ENCODE measurements at places on chromosomes 1 and 21. TPM values are rescaled to one million over a fixed set of nuclear protein-coding genes. Genes with fewer than 3 reads are reported as not detected.

Gene VCAM1
- 8.4 TPM for polyA plus RNA-seq

Gene CHI3L1
- polyA plus RNA-seq, result 11.0 TPM

DNA sequence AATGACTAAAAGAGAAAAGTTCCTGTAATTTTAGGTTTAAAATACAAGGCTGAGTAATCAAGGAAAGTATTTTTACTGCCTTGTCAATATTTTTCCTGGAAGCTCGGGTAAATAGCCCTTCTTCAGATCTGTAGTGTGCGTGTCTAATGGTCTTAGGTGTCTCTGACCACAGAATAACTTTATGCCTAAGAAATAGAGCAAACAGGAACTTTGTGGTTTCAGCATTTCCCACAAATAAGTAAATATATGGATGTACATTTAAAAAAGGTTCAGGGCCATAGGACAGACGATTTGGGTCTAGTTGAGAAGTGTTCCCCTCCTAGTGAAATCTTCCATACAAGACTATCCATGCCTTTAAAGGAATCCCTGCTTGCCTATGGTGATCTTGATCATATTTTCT is 107.0 kb downstream of the ZC3H11B start:
- no peak for DNase-seq

Gene LSM10
- polyA plus RNA-seq, result 26.9 TPM

DNA sequence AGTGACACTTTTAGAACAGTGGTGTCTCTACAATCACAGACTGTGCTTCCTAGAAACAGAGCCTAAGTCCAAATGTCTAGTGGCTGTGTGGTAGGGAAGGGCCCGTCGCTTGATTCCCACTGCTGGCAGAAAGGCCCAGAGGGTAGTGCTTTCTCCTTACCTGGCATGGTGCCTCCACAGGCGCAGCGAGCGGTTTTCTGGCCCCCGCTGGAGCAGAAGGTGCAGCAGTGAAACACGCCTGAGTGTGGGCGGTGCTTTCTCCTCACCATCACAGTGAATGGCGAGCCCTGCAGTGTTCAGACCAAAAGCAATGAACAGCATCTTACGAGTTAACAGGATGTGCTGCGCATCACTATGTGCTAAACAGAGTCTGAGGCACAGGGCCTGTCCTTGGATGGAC is 8.3 kb downstream of the TRIM45 start:
- no peak for DNase-seq
